NCI-H187 (cell line): ENCODE measurements at places on chromosomes 7 and 10.

DNA sequence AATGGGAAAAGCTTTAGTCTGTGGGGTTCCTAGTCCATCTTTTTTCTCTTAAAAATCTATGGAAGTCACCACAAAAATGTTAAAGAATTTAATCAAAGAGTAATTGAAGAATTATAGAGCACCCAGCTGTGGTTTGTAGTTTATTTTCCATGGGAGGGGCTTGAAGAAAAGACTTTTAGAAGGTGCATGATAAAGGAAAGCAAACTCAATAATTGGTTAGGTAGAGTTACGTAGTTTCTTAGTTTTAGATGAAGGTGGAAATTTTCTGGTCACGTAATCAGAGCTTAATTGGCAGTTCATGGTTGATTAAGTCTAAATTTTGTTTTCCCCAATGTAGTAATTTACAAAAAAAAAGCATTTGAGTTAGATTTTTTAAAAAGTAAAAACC, 724 bp downstream of the ZNF107 start:
- no peak for DNase-seq

DNA sequence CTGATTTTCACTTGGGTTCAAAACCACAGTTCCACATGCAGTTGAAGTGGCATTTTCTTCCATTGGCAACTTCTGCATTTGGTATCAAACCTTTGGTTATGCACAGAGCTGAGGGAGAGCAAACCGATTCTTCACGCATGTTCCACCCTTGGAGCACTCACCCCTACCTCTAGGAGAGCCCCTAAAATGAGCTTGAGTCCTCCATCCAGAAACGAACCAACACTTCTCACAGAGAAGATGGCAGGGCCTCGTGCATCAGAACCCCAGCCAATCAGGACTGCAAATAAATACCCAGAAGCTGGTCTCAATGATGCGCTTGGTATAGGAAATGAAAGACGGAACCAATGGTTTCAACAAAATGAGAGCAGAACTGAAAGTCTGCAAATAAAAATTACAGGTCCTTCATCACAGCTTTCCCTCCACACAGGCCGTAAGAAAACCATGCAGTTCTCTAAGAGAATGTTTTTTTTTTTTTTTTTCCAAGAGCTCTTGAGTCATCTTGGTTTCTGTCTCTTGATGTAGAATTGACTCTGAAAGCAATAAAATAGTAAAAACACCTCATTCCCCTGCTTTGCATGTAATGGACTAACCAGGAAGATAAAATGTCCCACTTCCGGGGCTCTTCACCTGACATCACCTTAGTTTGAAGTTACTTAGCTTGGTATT, 23.9 kb downstream of the KLF6 start:
- DNase-seq: no peak

GRCh38 chr10:69650589-69651261, 20.7 kb downstream of the FAM241B start:
- DNase-seq: no peak

DNA sequence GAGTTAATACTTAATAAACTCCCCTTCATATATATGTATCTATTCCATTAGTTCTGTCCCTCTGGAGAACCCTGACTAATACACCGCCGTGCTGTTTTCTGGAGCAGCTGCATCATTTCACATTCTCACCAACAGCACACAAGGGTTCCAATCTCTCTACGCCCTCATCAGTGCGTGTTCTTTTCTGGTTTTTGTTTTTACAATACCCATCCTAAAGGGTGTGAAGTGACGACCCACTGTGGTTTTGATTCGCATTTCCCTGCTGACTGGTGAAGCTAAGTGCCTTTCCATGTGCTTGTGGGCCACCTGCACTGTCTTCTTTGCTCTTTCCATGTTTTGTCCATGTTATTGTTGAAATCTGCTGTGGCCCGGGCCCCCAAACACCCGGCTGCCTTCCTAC, 11.0 kb upstream of the INSIG1 start:
- DNase-seq: no peak

- no peak for DNase-seq
These were observed 131.5 kb downstream of the CCDC7 start for GRCh38 chr10:32577448-32577847.

GRCh38 chr7:43572516-43573049, 10.3 kb upstream of the STK17A start:
- no peak for DNase-seq

DNA sequence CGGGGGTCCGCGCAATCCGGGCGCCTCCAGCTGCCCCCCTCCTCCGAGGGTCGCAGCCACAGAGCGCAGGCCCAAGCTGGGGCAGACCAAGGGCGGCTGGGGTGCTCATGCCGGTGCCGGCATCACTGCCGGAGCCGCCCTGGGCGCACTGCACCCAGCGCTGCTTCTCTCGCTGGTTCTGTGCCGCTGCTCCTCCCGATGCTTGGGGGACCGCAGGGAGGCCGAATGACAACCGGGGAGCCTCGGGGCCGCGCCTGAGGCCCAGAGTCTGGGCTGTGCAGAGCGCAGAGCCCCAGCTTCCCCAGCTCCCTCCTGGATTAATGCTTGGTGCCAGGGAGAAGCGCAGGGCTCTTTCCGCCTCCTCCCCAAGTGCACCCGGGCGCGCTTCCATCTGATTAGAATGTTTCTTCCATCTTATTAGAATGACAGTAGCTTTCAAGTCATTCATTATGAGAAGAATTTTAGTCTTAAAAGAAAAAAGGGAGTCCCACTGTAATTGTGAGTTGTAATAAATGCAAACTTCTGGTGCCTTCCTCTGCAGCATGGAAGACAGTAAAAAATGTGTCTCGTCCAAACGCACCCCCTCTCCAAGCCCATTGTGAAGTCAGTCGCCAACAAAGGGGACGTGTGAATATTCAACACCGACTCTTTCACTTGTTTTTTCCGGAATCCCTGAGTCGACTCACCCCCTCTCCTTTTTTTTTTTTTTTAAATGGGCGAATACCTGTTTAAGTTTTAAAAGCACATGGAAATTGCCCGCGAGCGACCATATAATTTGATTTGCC, 19.5 kb upstream of the PTF1A start:
- DNase-seq: no peak
